Activated CD8-positive, alpha-beta memory T cell treated with anti-CD3 and anti-CD28 coated beads for 48 hours (primary cell): ENCODE measurements at places on chromosomes 2 and 18.

DNA sequence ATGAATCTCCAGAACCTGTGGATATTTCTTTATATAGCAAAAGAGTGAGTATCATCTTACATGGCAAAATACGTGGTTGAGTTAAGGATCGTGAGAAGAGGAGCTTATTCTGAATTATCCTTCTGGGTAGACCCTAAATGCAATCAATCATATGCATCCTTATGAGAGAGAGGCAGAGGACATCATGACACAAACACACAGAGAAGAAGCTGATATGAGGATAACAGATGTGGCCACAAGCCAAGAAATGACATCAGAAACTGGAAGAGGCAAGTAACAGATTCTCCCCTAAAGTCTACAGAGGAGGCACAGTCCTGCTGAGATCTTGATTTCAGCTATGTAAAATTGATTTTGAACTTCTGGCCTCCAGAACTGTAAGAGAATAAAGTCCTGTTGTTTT lies 730.2 kb upstream of the ZNF804A start:
- no peak for DNase-seq

- no peak for DNase-seq
Observed at GRCh38 chr2:62334440-62335058, 138.6 kb downstream of the B3GNT2 start.

DNA sequence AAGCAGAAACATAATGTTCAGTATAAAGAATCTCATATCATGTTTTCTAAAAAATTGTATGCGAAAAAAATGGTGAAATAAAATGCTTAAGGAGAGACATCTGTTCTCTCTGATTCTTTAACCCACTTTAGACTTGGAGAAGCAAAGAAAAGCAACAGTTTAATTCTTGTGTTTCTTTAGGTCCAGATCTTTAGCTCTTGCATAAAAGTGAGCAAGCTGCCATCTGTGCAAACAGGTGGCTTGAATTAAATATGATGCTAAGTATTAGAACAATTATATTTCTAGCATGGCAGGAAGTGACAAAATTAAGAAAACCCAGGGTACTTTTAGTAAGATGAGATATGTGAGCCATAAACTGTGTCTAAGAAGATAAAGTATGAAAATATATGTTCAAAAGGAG lies 1038.3 kb downstream of the DPP10 start:
- DNase-seq: no peak

DNA sequence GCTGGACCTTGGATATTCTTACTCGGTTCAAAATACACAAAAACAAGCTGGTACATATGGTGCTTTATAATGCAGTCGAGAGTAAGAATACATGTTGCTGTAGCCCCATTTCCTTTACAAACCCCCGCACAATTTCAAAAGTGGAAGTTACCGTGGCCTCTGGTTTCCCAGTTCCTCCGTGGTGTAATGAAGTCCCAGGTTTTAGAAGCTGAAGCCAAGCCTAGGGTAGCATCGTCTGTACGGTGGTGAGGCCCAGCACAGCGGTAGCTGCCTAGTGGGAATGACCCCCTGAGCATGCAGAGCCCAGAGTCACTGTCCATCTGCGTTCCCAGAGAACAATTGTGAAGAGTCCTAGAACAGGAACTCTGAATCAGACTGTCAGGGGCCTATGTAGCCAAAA lies 171.8 kb downstream of the ASXL3 start:
- DNase-seq: no peak

DNA sequence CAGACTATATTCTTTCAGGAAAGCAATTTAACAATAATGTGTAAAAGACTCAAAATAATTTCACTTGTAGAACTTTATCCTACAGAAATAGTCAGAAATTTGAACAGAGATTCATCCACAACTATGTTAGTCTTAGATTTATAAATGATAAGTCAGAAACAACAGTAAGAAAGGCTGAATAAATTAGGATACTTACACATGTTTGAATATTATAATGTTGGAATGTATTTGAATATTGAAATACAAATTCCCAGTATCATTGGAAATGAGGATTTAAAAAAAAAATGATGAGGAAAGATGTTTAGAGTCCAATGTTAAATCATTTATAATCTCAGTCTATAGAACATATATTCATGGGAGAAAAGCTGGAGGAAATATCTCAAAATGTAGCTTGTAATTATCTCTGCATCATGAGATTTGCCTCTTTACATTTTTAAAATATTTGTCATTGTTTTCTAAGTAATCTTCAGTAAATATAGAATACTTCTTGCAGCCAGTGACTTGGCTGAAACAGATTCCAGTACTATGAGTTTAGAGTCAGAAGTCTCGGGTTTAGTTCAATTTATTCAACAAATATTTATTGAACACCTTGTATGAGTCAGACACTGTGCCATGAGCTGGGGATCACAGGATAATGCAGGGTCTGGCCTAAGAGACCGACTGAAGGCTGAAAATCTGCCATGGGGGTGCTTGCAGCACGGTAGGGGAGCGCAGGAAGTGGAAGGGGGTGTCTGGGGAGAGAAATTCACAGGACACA lies 32.3 kb downstream of the CXCR4 start:
- DNase-seq: no peak

DNA sequence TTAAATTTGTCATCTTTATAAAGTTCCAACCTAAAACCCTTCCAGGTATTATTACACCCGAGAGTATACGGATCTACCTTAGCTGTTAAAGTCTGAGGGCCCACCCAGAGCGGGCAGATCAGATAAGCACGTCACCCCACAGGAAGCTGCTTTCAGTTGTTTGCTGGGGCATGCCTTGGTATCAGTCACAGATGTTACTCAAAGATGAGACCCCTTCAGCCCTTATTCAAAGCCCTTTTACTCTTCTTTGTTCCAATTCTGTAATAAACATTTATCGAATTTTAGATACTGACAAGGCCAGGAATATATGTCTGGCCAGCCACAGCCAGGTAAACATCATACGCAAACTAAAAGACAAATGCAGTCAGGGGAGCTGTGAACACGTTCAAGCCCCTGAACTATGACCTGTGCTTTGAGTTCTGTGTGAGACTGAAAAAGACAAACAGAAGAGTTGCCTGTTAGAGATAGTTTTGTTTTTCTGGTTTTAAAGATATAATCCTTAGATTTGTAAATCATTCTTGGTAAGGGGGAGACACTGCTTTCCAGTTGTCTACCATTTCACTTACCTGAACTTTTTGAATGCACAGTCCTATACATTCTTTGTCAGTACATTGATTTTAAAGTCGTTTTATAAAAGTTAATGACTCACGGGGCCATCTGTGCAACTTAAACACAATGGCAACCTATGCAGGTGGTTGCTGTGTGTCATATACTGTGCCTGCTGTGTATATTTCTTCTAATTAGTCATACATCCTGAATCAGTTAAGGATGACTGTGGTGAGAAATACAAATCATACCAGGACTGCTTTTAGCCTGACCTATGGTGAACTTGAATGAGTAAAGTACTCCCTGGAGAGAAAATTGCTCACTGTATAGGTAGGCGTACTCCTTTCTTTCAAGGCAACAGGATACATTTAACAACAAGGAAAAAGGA lies 100.5 kb upstream of the ITPRID2 start:
- no peak for DNase-seq

GRCh38 chr2:127179766-127180165 lies 40.3 kb downstream of the CYP27C1 start:
- no peak for DNase-seq

GRCh38 chr18:2070631-2071030 lies 500.7 kb downstream of the METTL4 start:
- DNase-seq: no peak

DNA sequence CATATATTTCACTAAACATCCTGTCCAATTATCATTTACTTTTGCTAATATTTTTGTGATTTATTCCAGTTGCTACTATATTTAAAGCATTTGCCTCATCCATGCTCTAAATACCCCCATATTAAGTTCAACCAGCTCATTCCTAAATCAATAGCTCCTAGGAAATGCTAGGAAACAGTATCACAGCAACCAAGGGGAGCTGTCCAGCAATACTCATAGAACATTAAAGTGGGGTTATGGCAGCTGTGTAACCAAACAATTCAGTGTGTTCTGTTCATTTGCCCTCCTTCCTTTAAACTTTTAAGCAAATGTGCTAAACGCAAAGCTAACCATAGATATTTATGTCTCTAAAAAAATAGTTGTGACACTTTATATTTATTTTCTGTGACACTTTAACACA lies 41.1 kb downstream of the ACVR1C start:
- DNase-seq: no peak

GRCh38 chr2:217204358-217204757 lies 344.5 kb upstream of the TNP1 start:
- DNase-seq: no peak

- no peak for DNase-seq
Observed at GRCh38 chr2:230542751-230543150, 126.8 kb downstream of the SP100 start.

- DNase-seq: no peak
Observed at GRCh38 chr2:98280376-98281102, 65.7 kb upstream of the CNGA3 start.

GRCh38 chr2:213067888-213068287 lies 83.5 kb downstream of the IKZF2 start:
- no peak for DNase-seq

DNA sequence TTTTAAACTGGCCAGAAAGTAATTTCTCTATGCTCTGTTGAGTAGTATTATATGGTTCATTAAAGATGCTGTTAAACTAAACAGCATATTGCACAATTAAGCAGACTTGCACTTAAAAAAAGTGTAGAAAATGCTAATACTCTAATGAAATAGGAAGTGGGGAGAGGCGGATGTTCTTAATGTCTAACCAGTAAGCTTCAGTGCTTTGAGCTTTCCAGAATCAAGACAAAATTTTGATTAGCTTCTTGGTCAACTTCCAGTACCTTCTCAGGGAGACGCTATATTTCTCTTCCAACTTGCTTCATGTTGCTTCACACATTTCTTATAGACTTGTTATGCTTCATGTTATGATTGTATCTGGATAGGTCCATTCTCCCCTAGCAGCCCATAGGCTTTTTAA lies 89.1 kb downstream of the MAP2 start:
- no peak for DNase-seq

DNA sequence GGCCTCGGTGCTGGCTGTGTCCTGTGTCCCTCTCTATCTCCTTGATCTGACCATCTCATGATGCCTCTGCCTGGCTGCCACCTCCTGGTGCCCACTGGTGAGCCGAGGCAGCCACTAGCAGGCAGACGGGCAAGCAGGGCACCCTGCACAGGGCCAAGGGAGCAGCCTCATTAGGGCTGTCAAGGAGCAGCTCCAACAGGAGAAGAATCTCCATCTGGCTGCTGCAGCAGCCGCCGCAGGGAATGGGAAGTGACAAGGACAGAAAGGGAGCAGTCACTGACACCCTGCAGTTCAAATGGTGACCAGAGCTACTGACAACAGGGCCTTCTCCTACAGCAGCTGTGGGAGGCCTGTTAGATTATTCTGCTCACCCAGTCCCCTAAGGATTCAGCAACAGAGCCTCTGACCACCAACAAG lies 32.6 kb downstream of the ALPK2 start:
- DNase-seq: no peak
